ENCODE measurements at places on chromosomes 11 and 22.

DNA sequence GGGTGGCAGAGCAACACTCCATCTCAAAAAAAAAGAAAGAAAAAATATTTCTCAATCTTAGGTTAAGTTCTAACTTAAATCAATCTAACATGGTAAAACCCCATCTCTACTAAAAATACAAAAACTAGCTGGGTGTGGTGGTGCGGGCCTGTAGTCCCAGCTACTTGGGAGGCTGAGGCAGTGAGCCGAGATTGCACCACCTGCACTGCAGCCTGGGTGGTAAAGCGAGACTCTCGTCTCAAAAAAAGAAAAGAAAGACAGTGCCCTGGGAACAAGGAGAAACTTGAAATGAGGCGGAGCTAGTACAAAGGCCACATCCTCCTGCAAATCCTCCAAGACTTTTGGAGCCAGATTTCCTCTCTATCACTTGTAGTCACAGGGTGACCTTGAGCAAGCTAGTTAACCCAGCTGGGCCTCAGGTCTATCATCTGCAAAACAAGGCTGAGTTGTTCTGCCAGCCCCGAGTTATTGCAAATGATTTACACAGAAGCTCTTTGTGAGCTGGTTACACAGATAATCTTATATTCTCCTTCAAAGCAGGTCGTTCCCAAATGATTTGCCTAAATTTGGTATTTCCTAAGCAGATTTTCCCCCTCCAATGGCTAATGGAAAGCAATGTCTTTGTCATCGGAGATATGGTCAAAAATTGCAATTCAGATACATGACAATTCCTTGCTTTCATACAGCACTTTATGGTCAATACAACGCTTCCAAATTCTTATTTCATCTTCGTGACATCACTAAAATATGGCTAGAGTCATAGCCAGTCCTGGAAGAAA lies 1.9 kb downstream of the ANKRD54 start:
- no peak for DNase-seq

- no peak for DNase-seq
Observed at GRCh38 chr22:46076651-46077339, 73.5 kb upstream of the PPARA start.

- DNase-seq = no peak
Observed at GRCh38 chr11:23181022-23181807, 320.9 kb upstream of the CCDC179 start.

DNA sequence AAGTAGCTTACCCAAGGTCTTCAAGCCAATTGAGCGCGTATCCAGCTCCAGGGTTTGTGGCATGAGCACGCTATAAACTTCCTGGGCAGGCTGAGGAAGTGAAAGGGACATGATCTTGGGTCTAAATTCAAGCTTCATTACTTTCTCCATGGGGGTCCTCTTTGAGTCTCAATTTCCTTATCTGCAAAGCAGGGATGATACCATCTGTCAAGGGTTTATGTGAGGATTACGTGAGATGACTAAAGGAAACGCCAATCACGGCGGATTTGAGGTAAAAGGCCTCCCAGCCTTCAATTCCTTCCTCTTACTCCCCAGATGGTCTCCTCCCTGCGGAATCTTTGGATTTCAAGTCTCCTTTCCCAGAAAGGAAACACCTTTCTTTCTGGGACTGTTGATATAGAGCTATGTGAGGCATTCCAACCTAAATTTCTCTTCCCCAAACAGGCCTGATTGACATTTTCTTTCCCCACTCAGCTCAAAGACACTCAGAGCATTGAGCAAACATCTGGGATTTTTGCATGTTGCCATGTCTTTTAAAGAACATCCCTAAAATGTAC lies 474.4 kb downstream of the INSC start:
- DNase-seq = no peak

DNA sequence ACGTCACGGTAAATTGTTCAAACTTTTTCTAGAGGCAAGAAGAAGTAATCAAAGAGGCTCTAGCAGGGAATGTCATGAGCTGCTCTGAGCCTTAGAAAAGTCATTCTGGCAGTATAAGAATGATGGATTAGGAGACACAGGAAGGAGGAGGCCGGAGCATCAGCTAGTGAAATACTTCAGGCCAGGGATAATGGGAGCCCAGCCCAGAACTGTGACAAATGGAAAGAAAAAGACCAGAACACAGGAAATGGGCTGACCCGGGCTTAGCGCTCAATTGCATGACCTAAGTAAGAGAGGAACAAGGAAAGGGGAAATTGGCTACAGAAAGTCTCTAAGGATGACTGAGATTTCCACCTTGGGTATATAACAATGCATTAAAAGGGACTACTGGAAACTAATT lies 108.6 kb downstream of the LARGE1 start:
- no peak for DNase-seq

GRCh38 chr11:47003180-47003877 lies 66.8 kb downstream of the CSTPP1 start:
- no peak for DNase-seq

- no peak for DNase-seq
Observed at GRCh38 chr11:72278905-72279304, 34.9 kb upstream of the PHOX2A start.

- DNase-seq = no peak
Observed at GRCh38 chr11:67158221-67158620, 39.2 kb downstream of the KDM2A start.

DNA sequence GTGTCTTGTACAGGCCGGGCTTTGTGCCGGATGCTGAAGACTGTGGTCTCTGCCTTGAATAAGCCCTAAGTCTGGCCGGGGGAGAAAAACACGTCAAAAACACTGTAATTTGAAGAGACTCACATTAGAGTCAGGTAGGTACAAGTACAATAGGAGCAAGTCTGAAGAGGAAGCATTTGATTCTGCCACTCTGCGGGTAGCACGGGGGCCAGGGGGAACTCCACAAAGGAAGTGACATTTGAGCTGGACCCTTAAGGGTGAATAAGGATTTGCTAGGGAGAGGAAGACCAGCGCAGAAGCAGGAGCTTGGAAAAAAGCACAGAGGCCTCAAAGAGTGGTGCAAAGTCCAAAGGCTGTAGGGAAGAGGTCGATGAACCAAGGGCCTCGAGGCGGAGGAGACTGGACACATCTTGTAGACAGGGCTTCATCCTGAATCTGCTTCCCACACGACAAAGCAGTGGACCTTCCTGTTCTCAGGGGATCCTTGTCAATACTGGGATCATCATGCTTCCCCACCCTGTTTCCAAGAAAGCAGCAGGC lies 38.7 kb downstream of the BUD13 start:
- DNase-seq = no peak

GRCh38 chr11:29957431-29957830 lies 59.4 kb downstream of the KCNA4 start:
- DNase-seq = no peak

DNA sequence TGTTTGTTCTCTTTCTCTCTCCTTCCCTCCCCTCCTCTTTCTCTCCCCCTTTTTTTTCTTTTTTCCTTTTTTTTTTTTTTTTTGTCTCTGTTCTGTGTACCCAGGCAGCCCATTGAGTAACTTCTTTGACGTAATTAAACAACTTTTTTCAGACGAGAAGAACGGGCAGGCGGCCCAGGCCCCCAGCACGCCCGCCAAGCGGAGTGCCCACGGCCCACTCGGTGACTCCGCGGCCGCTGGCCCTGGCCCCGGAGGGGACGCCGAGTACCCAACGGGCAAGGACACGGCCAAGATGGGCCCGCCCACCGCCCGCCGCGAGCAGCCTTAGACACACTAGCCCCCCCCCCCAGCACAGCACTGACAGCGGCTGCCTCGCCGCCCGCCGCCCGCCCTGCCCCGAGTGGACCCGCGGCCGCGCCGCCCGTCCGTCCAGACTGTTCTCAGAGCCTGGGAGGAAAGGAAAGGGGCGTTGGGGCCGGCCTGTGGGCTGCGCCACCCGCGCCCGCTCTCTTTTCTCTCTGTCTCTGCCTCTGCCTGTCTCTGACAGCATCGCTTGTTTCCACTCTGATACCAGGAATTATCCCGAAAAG lies 26.1 kb downstream of the MOB2 start:
- no peak for DNase-seq

GRCh38 chr11:46684367-46684766 lies 16.1 kb downstream of the ARHGAP1 start:
- DNase-seq = no peak

GRCh38 chr11:118883368-118884071 lies at the start of gene CXCR5:
TSS of gene CXCR5 (plus strand) at chr11:118883892. CDS start at chr11:118883942, 50 bp downstream.
- DNase-seq = no peak

- DNase-seq = no peak
Observed at GRCh38 chr22:45413013-45413367, 409 bp downstream of the SMC1B start.

DNA sequence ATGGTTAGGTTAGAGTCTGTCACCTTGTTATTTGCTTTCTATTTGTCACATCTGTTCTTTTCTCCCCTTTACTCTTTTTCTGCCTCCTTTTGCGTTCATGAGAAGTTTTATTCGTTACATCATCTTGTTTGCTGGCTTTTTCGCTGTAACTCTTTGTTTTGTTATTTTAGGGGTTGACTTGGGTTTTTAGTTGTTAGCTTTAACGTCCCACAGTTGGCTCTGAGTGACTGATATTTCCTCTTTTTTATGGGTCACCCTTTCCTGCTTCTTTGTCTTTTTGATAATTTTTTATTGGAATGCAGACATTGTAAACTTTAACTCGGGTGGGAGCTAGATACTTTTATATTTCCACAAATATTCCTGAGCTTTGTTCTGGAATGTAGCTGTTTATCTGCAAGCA lies 13.3 kb upstream of the TNNT3 start:
- no peak for DNase-seq

GRCh38 chr11:131499199-131499598 lies 128.8 kb downstream of the NTM start:
- DNase-seq = no peak

DNA sequence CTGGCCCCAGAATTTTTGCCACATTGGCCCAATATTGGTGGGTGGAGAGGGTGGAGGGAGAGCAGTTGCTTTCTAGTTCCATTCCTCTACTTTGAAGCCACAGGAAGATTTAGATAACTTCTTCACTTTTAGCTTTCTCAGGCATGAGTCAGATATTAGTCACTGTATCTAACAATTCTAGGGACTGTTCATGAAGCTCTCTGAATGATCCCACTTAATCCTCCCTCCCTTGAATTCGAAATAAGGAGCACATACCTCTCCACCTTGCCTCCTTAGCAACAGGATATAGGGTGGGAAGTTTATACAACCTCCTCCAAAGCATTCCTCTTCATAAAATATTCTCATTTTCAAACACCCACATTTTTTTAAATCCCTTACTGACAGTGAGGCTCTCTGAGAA lies 13.5 kb downstream of the FSHB start:
- no peak for DNase-seq

DNA sequence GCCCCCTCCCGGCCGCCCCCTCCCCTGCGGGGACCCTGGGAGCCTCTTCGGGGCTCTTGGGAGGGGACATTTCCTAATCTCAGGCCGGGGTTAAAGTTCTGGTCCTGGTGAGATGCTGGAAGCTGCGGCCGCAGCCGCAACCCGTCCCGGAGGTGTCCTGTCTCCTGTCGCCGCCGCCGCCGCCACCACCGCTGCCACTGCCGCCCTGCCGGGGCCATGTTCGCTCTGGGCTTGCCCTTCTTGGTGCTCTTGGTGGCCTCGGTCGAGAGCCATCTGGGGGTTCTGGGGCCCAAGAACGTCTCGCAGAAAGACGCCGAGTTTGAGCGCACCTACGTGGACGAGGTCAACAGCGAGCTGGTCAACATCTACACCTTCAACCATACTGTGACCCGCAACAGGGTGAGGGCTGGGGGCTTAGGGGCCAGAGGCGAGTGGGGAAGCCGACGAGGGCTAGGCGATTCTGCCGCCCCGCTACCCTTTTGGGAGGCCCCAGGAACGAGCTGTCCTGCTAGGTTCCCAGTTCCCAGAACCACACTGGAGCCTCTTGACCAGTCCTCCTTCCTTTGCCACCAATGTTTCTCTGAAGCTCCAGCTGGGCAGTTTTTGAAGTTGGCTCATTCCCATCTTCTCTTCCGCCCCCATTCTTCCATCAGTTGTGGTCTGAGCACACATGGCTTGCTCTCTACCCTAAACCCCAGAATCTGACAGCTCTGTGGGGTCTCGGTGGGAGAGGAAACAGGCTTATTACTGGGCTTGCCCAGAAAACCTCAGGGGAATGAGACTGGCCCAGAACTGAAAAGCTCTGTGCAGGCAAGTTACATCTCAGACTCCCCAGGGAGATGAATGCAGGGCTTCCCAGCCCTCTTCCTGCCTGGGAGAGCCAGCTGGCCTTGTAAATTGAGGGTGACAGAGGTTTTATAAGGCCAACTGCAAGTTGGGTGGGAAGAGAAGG lies 781 bp downstream of the SIDT2 start:
- peak; percentile 4 for DNase-seq

- DNase-seq = no peak
Observed at GRCh38 chr11:36870361-36870760, 272.3 kb upstream of the RAG2 start.

- DNase-seq = no peak
Observed at GRCh38 chr11:69928121-69928520, 108.9 kb upstream of the FGF3 start.

DNA sequence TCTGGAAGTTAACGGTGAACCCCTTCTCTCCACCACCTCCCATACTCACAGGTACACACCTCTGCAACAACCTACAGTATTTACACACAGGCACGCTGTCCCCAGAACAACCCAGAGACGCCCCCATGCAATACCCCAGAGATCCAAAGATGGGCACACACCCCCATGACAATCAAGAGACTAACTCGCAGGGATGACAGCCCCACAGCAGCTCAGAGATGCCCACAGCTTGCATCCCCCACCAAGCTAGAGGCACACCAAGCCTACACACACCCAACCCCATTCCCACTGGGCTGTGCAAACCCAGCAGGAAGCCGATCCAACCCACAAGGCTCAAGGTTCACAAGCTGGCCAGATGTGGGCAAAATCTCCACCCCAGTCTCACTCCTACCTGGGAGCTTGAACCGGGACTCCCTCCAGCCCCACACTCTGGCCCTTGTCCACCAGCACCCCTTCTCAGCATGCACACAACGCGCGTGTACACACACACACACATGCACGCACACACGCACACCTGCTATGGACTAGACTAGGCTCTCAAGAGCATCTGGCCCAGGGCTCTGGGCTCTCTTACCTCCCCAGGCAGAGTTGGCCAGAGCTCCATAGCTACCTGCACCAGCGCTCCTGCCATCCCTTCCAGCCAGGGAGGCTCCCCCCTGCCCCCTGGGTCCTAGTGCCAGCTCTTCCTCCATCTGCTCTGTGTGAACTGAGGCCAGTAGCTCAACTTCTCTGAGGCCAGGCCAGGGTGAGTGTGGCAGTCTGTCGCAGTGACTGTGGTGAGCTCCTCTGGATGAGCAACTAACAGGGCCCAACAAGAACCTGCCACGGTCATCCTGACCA lies 11.5 kb downstream of the STARD10 start:
- DNase-seq = peak; percentile 31

Measured in NCI-H1436 (cell line).